Smooth muscle cell of bladder (primary cell): ENCODE measurements at places on chromosomes 12 and 14. TPM values are rescaled to one million over a fixed set of nuclear protein-coding genes. Genes with fewer than 3 reads are reported as not detected.

Gene ARHGDIB
- total RNA-seq: 1.1 and 1.2 TPM in 2 replicates

Gene M6PR
- total RNA-seq: 309 and 402 TPM in 2 replicates

Gene HOXC10
- total RNA-seq: 0.18 and 0.43 TPM in 2 replicates

Gene SIX1
- 1.8 and 2.8 TPM in 2 replicates for total RNA-seq

Gene CMKLR1
- 0.09 and 0.14 TPM in 2 replicates for total RNA-seq

Gene REC8
- 0.85 and 1.2 TPM in 2 replicates for total RNA-seq

Gene DYRK2
- total RNA-seq: 14.8 and 36.7 TPM in 2 replicates

Gene KLRC1
- not detected in 2 replicates for total RNA-seq

Gene ZNF268
- total RNA-seq: 25.3 and 26.6 TPM in 2 replicates

Gene TPH2
- total RNA-seq: not detected in 2 replicates

Gene PTPN6
- under 0.01 and 0.09 TPM in 2 replicates for total RNA-seq

Gene BIN2
- total RNA-seq: not detected in 2 replicates

Gene FBXO34
- 20.6 and 28.0 TPM in 2 replicates for total RNA-seq

Gene IL26
- total RNA-seq: not detected in 2 replicates

Gene NTS
- total RNA-seq: 2.3 and 6.0 TPM in 2 replicates

Gene TTC8
- total RNA-seq: 19.9 and 21.3 TPM in 2 replicates

Gene TAS2R13
- total RNA-seq: 0.65 and 0.85 TPM in 2 replicates

Gene SSTR1
- 3.0 and 5.2 TPM in 2 replicates for total RNA-seq

Gene GPR132
- under 0.01 and 0.55 TPM in 2 replicates for total RNA-seq

Gene BLTP3B
- total RNA-seq: 36.0 and 38.4 TPM in 2 replicates

Gene CCDC196
- total RNA-seq: not detected in 2 replicates

Gene CFAP54
- total RNA-seq: 1.1 and 1.4 TPM in 2 replicates

Gene HOXC5
- not detected in 2 replicates for total RNA-seq

Gene RTL1
- not detected in 2 replicates for total RNA-seq

Gene SUPT16H
- 54.8 and 68.4 TPM in 2 replicates for total RNA-seq

Gene KRT5
- total RNA-seq: 1.3 and 2.3 TPM in 2 replicates

Gene SCAF11
- total RNA-seq: 33.6 and 39.2 TPM in 2 replicates

Gene RAD51B
- total RNA-seq: 6.3 and 8.2 TPM in 2 replicates

Gene LRRC10
- under 0.01 TPM in 1 of 2 replicates, not detected in the other for total RNA-seq

Gene TMED8
- total RNA-seq: 9.7 and 9.8 TPM in 2 replicates

Gene GPRC5D
- total RNA-seq: not detected in 2 replicates

Gene LRTM2
- total RNA-seq: not detected in 2 replicates

Gene ACTR6
- 14.2 and 15.4 TPM in 2 replicates for total RNA-seq

Gene IL31
- not detected in 2 replicates for total RNA-seq

Gene DPF3
- total RNA-seq: 1.3 and 2.4 TPM in 2 replicates

Gene ALDH2
- 122 and 163 TPM in 2 replicates for total RNA-seq

Gene TSPAN8
- 0.43 and 4.0 TPM in 2 replicates for total RNA-seq

Gene FIGNL2
- under 0.01 TPM in 1 of 2 replicates, not detected in the other for total RNA-seq

Gene LRRK2
- total RNA-seq: 4.8 and 13.7 TPM in 2 replicates

Gene TBC1D30
- 0.18 and 0.28 TPM in 2 replicates for total RNA-seq

Gene DBX2
- total RNA-seq: not detected in 2 replicates

Gene PKP2
- total RNA-seq: under 0.01 and 0.55 TPM in 2 replicates

Gene CDKN3
- 15.1 and 17.4 TPM in 2 replicates for total RNA-seq

Gene KRT3
- not detected in 2 replicates for total RNA-seq

Gene NINJ2
- total RNA-seq: 1.8 and 3.1 TPM in 2 replicates

Gene ITPR2
- 23.1 and 28.0 TPM in 2 replicates for total RNA-seq

Gene TAS2R20
- 2.2 and 2.4 TPM in 2 replicates for total RNA-seq

Gene FANCM
- total RNA-seq: 2.7 and 3.1 TPM in 2 replicates

Gene TAS2R10
- 0.55 and 0.71 TPM in 2 replicates for total RNA-seq

Gene GRIP1
- under 0.01 and 0.65 TPM in 2 replicates for total RNA-seq

Gene CPNE6
- total RNA-seq: not detected in 2 replicates

Gene PYGL
- total RNA-seq: 78.5 and 100 TPM in 2 replicates

Gene SLC10A1
- total RNA-seq: not detected in 2 replicates

Gene INHBC
- total RNA-seq: not detected in 2 replicates

Gene L2HGDH
- total RNA-seq: 2.7 and 3.9 TPM in 2 replicates

Gene B4GALNT3
- total RNA-seq: under 0.01 TPM in 1 of 2 replicates, not detected in the other

Gene KRT80
- total RNA-seq: under 0.01 TPM in 2 replicates

Gene BDKRB1
- 31.6 and 33.1 TPM in 2 replicates for total RNA-seq

Gene TTC9
- under 0.01 TPM in 2 replicates for total RNA-seq
